ENCODE measurements at places on chromosomes 5 and 9.

- DNase-seq: no peak
Observed at GRCh38 chr9:115002371-115003120, 72.2 kb upstream of the TNFSF8 start.

DNA sequence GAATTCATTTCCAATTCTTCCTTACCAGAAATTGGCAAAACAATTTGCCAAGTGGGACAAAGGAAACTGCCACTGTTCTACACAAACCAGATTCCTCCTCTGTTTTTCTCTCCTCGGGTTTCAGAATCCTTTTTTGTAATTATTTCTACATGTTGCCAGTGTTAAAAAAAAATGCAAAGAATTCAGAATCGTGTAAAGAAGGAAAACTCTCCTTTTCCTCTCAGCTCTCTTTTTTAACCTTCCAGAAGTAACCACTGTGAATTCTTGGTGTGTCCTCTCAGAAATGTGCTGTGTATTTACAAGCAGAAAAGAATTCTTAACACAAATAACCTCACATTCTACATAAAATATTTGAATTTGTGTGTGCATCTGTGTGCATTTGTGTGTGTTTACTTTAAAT is 224.6 kb downstream of the DRD1 start:
- DNase-seq: no peak

DNA sequence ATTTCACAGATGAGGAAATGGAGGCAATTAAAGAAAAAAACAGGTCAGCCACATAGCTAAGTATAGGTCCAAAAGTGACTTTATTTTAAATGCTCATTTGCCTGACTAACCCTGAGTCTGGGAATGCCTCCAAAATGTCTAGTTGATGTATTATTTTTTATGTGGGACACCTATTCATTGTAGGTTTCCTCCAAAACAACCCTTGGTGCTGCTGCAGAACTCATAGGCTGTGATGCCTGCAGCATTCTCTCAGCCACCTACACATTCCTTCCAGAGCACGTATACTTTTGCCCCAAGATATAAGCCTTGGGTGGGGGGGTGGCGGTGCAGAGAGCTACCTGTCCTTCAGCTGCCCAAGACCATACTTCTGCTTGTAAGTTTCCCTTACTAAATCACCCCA is 77.4 kb downstream of the MSX2 start:
- DNase-seq: no peak

GRCh38 chr9:1171546-1171945 is 121.4 kb downstream of the DMRT2 start:
- DNase-seq: no peak

DNA sequence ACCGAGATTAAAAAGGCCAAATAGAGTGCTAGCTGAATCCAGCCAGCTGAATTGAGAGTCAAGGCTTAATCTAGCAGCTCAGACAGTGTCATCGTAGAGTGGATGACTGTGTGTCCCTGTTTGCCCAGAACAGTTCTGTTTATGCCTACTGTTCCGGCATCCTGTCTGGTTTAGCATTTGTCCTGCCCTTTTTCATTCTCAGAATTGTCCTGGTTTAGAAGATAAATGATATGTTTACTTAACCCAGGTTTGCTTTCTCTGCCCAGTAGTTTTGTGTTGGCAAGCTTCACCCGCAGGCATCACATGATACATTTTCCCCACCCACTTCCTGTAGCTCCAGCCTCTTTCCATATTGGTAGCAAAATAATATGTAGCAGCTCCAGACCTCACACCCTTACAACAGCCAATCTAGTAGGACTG is 41.3 kb upstream of the ZSWIM6 start:
- no peak for DNase-seq

DNA sequence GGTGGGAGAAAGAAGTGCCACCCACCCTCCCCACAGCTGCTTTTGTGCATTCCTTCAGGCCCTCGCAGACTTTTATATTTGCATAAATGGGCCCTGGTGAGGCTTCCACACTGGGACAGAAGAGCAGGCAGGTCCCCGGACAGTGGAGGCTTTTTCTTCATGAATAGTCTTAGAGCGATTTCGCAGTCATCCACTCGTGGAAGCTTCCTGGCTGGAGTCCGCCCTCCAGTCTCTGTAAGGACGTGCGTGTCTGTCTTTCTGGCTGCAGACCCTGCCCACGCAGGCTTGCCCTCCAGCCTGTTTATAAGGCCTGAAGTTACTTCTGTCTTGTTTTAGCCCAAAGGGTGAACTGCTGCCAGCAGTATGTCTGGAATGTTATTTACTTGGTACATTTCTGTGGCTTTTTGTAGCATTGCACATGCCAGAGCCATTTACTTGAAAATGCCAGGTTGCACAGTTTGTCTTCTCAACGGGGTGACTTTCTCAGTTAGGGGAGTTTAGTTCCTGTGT is 195.7 kb downstream of the AOPEP start:
- no peak for DNase-seq

- DNase-seq: peak; percentile 28
Observed at GRCh38 chr5:111774525-111774924, 17.5 kb upstream of the NREP start.

DNA sequence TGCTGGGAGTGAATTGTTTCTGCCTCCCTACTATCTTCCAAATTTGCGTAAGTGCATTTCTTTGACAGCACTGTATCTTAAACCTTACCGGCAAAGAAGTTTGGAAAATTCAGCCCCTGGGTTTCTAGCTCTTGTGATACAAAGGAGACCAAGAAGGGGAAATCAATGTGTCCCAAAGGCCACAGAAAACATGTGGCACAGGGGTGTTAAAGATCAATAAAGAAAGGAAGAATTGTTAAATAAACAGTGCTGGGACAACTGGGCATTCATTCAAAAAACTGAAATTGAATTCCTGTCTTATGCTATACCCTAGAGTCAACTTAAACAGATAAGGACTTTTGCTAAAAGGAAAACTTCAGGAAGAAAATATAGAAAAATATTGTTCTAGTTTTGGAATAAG is 328.1 kb downstream of the MAN2A1 start:
- DNase-seq: no peak
